MCF 10A (cell line): ENCODE measurements at places on chromosomes 13 and 19. TPM values are rescaled to one million over a fixed set of nuclear protein-coding genes. Genes with fewer than 3 reads are reported as not detected.

The BCAM gene
- 2.9 and 5.0 TPM in 2 replicates for total RNA-seq

The PRODH2 gene
- not detected in 2 replicates for total RNA-seq

The IZUMO4 gene
- total RNA-seq = 3.1 and 5.3 TPM in 2 replicates

The PSG2 gene
- not detected in 2 replicates for total RNA-seq

The ZNF616 gene
- 9.5 and 13.5 TPM in 2 replicates for total RNA-seq

The PTH2 gene
- not detected in 2 replicates for total RNA-seq

The NR2F6 gene
- total RNA-seq = 32.8 and 36.3 TPM in 2 replicates

The KLK2 gene
- total RNA-seq = not detected in 2 replicates

The CELF5 gene
- total RNA-seq = 0.17 and 0.30 TPM in 2 replicates

The OR10H1 gene
- total RNA-seq = not detected in 2 replicates

The SIGLEC5 gene
- total RNA-seq = not detected in 2 replicates

The COX7A1 gene
- not detected in 2 replicates for total RNA-seq
